AG08395 (cell line): ENCODE measurements at places on chromosomes 7 and 10.

DNA sequence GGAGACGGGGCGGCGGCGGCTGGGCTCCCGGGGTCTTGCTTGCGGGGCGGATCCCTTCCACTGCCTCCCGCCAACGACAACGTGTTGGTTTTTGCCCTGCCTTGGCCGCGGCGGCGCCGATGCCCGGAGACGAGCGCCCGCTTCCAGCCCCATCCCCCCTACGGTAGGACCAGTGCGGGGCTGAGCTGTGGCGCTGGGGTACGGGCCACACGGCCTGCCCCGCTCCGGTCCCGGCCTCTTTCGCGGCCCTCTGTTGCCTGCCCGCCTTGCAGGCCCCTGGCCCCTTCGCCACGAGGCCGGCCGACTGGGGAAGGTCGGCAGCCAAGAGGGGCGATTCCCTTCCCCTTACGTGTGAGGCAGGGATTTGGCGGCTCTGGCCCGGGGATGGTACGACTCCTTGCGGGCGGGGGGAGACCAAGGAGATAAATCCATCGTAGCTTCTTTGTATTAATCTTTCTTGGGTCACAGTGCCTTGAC is 488 bp downstream of the EIF4H start:
- peak; percentile 30 for DNase-seq

DNA sequence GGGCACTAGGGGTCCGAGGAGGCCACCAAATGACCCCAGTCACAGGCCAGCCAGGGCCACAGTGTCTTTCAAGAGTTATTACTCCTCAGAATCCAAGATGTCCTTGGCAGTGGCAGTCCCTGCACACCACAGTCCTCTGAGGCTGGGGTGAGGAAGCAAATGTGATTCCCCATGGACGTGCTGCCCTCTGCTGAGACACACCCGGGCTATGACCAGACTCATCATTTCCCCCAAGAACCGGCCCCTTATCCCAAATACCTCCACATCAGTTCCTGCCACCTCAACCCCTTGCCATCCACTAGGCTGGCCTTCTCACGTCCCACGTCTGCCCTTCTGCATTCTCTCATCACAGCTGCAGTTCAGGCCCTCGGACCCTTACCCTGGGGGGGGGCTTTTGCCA is 5.0 kb downstream of the PRKAG2 start:
- DNase-seq = peak; percentile 34

- DNase-seq = peak; percentile 26
Observed at GRCh38 chr10:60883187-60883586, 60.8 kb downstream of the RHOBTB1 start.

GRCh38 chr10:126199221-126199998 is 188.9 kb downstream of the ADAM12 start:
- peak; percentile 54 for DNase-seq

DNA sequence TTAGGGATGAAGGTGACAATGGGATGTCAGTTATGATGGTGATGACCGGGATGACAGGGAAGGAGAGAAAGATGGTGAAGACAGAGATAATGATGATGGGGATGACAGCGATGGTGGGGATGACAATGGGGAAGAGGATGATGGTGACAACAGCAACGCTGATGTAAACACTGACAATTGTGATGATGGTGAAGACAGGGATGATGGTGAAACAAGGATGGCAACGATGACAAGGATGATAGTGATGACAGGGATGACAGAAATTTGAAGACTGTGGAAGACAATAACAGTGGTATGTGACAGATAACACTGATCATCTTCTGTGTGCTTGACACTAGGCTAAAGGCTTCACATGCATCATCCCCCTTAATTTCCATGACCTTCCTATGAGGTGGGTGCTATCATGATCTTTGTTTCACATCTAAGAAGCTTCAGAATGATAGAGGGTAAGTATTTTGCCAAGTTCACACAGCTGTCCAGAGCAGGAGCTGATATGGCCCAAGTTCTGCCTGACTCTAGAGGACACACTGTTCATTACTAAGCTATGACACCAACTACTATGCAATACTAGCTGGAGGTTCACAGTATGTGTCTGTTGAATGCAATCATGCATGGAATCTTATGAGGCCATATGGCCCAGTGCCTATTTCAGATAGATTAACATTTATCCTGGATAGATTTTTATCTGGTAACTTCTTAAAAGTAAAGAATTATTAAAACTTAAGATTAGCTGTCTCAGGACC is 105.6 kb downstream of the RNLS start:
- no peak for DNase-seq

GRCh38 chr10:43255634-43256431 is 11.0 kb downstream of the RASGEF1A start:
- no peak for DNase-seq

DNA sequence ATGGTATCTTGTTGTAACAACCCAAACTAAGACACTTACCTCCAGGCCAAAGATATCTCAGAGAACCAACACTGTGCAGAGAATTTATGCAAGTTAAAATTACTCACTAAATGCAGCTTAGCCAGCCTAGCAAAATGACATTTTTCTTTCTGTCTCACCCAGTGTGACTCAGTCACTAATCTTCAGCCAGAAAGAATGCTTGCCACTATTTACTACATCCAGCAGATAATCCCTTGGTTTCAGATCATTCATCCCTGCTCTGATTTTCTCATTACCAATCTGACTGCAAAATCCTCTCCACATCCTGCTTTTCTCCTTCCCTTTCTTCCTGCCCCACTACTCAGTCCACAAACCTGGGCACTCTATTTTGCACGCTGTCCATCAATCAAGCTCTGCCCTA is 93.5 kb upstream of the NEBL start:
- DNase-seq = peak; percentile 53

- DNase-seq = no peak
Observed at GRCh38 chr10:103836861-103837260, 18.5 kb downstream of the SH3PXD2A start.

GRCh38 chr10:49164559-49165188 is 23.5 kb downstream of the TMEM273 start:
- DNase-seq = no peak

DNA sequence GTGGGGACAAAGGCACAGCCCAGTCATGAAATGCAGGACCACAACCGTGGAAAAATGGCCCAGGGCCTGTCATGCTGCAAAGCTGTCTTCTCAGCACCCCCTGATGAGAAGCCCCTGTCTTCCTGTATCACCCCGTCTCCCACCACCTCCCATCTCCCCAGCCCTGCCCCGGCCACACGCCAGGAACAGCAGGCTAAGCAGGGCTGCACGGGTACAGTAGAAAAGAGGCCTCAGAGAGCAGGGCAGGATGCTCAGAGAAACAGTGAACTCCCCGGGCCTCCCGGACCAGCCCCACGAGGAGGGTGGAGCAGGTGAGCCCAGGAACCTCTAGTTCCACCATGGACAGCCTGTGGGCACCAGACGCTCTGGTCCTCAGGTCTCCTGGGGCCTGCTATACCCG is 77.7 kb downstream of the FAM53B start:
- DNase-seq = no peak

DNA sequence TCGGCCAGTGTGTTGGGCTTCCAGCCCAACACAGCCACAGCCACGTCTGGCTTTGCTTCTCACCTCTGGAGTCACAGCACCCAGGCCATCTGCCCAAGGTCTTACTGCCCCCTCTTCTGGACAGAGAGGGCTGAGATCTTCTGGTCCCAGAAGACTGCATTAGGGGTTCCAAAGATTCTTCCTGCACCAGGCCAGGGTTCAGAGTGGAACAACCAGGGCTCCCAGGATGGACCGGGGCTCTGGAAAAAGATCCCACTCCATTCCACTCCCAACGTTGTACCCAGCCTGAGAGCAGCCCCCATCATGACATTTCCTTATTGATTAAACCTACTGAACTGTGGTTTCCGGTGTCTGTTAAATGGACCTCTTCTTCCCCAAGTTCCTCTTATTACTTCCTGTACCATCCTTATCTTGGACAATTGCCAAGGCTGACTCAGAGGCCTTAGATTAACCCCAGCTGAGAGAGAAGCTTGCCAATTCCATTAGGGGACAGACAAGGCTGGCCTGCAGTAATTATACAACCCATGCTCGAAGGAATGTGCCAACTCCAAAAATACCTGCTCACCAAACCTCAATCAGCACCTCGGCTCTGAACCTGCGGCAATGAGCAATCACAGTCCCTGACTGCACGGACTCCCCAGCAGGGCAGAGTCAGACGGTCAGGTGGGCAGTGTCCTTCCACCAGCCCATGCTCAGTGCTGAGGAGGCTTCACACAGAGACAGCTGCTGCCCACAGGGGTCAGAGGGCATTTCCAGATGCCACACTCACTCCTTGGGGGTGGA is 47.9 kb upstream of the NPFFR1 start:
- peak; percentile 92 for DNase-seq

DNA sequence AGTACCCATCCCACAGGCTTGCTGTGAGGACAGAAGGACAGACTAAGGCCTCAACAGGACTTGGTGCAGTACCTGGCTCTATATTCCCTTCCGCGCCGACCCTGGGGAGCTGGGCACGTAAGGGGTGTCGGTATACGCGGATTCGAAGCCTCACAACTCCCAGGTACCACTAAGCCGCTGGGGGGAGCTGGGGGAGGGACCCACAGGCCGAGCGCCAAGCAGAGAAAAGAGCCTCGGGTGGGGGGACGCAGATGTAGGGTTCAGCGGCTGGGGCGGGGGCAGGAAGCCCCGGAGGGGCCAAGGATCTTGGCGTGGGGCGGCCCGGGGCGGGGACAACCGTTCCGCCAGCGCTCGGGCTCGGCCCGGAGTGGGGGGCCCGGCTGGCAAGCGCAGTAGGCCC is 126.4 kb upstream of the ZNF746 start:
- no peak for DNase-seq

DNA sequence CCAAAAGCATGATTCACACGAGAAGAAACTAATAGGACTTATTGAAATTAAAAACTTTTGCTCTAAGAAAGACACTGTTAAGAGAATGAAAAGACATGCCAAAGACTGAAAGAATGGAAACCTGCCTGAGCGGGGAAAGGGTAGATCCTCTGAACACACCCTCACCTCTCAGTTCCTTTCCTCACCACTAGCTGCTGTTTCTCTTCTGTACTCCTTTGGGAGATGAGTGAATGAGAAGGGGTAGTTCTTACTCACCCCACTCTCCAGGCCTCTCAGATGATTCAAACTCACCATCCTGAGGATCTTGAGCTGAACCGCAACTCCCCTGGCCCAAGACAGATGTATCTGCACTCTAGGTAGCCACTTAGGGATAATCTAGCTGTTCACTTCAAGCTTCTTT is 41.9 kb downstream of the IQUB start:
- no peak for DNase-seq

- no peak for DNase-seq
Observed at GRCh38 chr10:133182791-133183645, 23.0 kb downstream of the KNDC1 start.

GRCh38 chr7:30524545-30524944 is 19.9 kb upstream of the GGCT start:
- DNase-seq = no peak

DNA sequence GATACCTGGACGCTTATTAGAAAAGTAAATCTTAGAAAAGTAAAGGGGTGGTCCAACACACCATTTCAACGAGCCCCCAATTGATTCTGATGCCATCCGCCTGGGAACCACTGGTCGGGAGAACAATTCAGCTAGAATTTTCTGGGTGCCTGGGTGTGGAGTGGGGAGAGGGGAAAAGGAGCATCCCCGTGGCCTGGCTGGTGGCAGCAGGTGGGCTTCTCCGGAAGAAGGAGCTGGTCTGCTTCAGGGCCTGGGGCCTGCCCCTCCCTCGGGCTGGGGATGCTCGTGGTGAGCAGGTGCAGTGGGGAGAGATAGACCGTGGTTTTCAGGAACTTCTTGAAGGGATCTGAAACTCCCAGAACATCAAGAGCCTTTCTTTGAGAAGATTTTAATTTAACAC is 39.9 kb upstream of the DUSP5 start:
- DNase-seq = no peak

- no peak for DNase-seq
Observed at GRCh38 chr7:87837597-87837996, 38.6 kb downstream of the SLC25A40 start.

GRCh38 chr10:133276435-133277201 is at the start of gene ADAM8:
Gene ADAM8 (minus strand): TSS chr10:133276868. CDS start chr10:133276817, 51 bp downstream.
- DNase-seq = peak; percentile 50

- no peak for DNase-seq
Observed at GRCh38 chr10:100072514-100072913, 9.2 kb downstream of the CPN1 start.

- no peak for DNase-seq
Observed at GRCh38 chr7:42017349-42017986, 219.5 kb downstream of the GLI3 start.

GRCh38 chr7:42739638-42740037 is 172.2 kb downstream of the C7orf25 start:
- DNase-seq = peak; percentile 50

DNA sequence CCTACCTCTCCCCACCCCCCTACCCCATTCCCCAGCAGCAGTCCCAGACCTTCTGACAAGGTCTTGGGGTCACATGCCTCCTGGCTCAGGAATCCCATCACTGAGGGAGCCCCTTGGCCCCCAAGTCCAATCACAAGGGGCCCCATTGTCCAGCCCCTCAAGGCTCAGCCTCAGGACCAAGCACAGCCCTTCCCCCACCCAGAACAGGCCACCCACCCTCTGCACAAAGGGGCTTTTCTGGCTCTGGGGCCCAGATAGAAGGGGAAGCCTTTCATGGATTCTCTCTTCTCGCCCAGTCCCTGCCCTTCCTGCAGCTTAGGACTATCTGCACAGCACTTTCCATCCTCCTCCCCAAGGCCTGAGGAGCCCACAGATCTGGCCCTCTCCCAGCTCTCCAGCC is 4.8 kb downstream of the FBXL15 start:
- DNase-seq = no peak

- DNase-seq = no peak
Observed at GRCh38 chr10:371515-371914, 236.3 kb downstream of the ZMYND11 start.

GRCh38 chr10:11525503-11525902 is 85.9 kb downstream of the USP6NL start:
- no peak for DNase-seq

- DNase-seq = peak; percentile 46
Observed at GRCh38 chr7:29105752-29106668, 40.3 kb downstream of the CPVL start.

- DNase-seq = no peak
Observed at GRCh38 chr10:11379771-11380170, 231.7 kb downstream of the USP6NL start.

- no peak for DNase-seq
Observed at GRCh38 chr7:20116869-20117268, 100.3 kb downstream of the MACC1 start.

- peak; percentile 9 for DNase-seq
Observed at GRCh38 chr7:137073571-137074325, 205.3 kb downstream of the CHRM2 start.

DNA sequence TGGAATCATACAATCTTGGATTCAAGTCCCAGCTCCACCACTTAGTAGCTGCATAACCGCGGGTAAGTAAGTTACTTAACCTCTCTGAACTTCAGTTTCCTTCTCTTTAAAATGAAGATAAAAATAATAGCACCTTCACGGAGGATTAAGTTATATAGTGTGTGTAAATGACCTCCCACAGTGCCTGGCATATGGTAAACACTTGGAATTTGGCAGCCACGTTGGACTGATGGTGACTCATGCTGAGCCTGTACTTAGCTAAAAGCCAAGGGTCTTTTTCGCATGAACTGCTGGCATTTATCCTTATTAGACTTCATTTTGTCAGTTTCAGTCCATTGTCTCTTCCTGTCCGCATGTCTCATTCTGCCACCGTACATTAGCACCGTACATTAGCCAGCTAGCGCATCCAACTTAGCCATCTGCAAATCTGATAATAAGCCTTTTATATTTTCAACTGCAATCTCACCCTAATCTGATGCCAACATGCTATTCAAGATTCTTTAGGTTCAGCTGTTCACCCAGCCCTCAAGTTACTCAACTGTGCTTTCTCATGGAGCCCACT is 11.2 kb downstream of the SLC13A4 start:
- peak; percentile 38 for DNase-seq

GRCh38 chr10:103333934-103334520 is 16.9 kb downstream of the PCGF6 start:
- DNase-seq = peak; percentile 37
